ENCODE measurements at places on chromosomes 6 and 20.

DNA sequence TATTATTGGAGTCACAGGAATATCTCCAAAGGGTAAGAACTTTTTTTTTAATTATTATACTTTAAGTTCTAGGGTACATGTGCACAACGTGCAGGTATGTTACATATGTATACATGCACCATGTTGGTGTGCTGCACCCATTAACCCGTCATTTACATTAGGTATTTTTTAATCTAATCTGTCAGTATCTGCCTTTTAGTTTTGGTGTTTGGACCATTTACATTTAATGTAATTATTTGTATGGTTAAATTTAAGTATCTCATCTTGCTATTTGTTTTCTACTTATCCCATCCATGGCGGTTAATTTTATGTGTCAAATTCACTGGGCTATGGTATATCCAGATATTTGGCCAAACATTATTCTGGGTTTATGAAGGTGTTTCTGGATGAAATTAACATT is 15.4 kb upstream of the OPN5 start:
- H3K27me3 ChIP-seq: no peaks in the 10 kb centered on the region
- no peak overlapping the region for H3K4me3 ChIP-seq
- DNase-seq: no peak
- H3K27ac ChIP-seq: no peak overlapping the region
- H3K4me1 ChIP-seq: no peaks in the 10 kb centered on the region
- no peaks in the 10 kb centered on the region for H3K36me3 ChIP-seq

GRCh38 chr6:41734666-41735426 is 562 bp downstream of the TFEB start:
- DNase-seq: peak; percentile 48
- H3K27me3 ChIP-seq: peaks cover 9% of the 10 kb centered on the region
- H3K4me1 ChIP-seq: peaks cover 23% of the 10 kb centered on the region
- no peaks in the 10 kb centered on the region for H3K36me3 ChIP-seq
- H3K4me3 ChIP-seq: peak overlapping the region; percentile 75

DNA sequence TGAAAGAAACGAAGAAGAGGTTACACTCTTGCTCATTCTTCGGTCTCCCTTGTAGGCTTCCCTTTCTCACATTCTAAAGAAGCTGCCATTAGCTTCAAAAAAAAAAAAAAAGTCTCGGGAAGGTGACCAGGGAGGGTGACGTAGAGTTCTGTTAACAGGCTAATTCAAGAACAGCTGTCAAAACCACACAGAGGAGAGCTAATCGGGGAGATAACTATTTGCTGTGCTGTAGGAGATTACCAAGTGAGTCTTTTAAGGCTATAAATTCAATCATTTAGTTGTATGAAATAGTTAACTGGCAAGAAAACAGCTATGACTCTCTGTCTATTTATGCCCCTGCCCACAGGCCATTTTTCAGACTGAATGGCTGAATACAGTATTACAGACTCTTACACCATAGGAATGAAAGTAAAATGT is 256.8 kb downstream of the SYNE1 start:
- H3K27ac ChIP-seq: no peak overlapping the region
- H3K4me1 ChIP-seq: no peaks in the 10 kb centered on the region
- DNase-seq: no peak
- H3K36me3 ChIP-seq: no peaks in the 10 kb centered on the region
- peaks cover 3% of the 10 kb centered on the region for H3K27me3 ChIP-seq
- H3K4me3 ChIP-seq: no peak overlapping the region

GRCh38 chr6:105994591-105995390 is 91.3 kb upstream of the PRDM1 start:
- H3K4me3 ChIP-seq: peak overlapping the region; percentile 90
- peak; percentile 31 for DNase-seq
- H3K4me1 ChIP-seq: peaks cover 35% of the 10 kb centered on the region
- no peaks in the 10 kb centered on the region for H3K36me3 ChIP-seq
- H3K27me3 ChIP-seq: peaks cover 26% of the 10 kb centered on the region

GRCh38 chr6:22954749-22955385 is 385.5 kb downstream of the HDGFL1 start:
- no peaks in the 10 kb centered on the region for H3K4me1 ChIP-seq
- no peaks in the 10 kb centered on the region for H3K36me3 ChIP-seq
- H3K4me3 ChIP-seq: no peak overlapping the region
- no peak for DNase-seq

DNA sequence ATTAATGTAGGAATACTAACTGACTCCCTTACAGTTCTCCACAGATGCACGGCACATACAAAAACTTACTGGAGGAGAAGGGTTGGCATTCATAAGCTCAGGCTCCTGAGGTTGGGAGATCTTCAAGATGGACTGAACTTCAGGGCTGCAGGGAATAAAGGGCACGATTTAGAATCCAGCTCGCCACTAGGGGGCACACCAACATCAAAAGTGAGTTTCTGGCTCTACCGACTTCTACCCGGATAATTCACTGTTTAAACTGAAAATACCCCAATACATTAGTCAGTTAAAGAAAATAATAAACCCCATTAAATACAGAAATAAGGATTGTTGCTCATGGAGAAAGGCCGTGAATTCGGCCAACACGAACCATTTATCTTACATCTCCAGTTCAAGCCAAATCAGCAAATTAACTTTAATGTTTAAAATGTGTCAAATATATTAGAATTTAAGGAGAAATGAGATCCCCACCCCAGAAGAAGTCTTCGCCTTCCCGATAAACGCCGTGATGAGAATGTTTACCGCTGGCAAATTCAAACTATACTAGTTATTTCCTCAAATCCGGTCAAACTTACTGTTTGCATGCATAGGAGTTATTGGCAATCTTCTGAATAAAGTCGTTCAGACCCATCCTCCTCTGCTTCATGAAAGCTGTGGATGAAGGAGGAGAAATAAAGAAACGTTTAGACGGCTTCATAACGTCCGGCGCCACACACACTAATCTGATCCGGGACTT is 121.7 kb upstream of the SLC2A12 start:
- H3K27me3 ChIP-seq: no peaks in the 10 kb centered on the region
- peak overlapping the region; percentile 66 for H3K4me3 ChIP-seq
- peak; percentile 84 for DNase-seq
- peaks cover 57% of the 10 kb centered on the region for H3K4me1 ChIP-seq
- H3K27ac ChIP-seq: peak overlapping the region; percentile 61

- no peaks in the 10 kb centered on the region for H3K36me3 ChIP-seq
- H3K4me3 ChIP-seq: no peak overlapping the region
- no peak overlapping the region for H3K27ac ChIP-seq
- H3K27me3 ChIP-seq: no peaks in the 10 kb centered on the region
Observed at GRCh38 chr6:46465294-46466165, 25.7 kb downstream of the RCAN2 start.

DNA sequence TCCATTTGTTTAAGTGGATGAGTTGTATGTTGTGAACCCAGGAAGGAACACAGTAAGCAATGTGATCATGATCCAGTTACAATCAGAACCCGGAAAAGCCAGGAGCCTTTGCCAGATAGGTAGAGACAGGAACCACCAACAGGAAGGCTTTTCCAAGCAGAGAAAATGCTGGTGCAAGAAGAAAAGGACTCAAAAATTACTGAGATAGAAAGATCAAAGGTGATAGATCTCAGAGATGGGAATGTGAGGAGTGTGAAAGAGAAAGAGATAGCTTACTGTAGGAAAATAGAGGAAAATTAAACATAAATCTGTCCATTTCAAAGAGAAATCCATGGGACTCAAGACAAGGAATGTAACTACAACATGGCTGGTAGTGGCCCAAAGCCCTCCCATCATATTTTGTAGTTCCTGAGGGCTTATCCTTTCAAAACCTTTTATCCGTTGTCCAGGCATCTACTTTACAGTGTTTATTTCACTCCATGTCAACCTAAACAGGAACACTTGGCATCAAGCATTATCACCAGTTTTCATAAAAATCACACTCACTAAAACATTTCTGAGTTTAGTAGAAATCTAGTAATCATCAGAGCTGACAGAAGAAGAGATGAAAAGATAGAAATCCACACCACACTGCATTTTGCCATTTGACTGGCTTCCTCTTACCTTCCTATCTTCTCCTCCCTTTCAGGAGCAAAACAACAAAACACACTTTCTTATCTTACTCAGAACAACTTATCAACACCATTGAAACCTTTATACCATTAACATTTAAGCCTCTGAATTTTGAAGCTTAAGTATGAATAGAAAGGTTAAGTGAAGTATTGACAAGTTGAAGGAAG is 44.5 kb upstream of the STXBP5 start:
- no peaks in the 10 kb centered on the region for H3K27me3 ChIP-seq
- H3K4me1 ChIP-seq: no peaks in the 10 kb centered on the region
- H3K27ac ChIP-seq: no peak overlapping the region
- no peak overlapping the region for H3K4me3 ChIP-seq

Measured in T-cell (primary cell).